Body of pancreas (tissue), 4 donors: ENCODE measurements at places on chromosomes 12 and 14. TPM values are rescaled to one million over a fixed set of nuclear protein-coding genes. Genes with fewer than 3 reads are reported as not detected.
A peak's percentile ranks its signal among the peaks of the same experiment; 100 is the strongest.

Gene MYF6
- not detected for total RNA-seq

DNA sequence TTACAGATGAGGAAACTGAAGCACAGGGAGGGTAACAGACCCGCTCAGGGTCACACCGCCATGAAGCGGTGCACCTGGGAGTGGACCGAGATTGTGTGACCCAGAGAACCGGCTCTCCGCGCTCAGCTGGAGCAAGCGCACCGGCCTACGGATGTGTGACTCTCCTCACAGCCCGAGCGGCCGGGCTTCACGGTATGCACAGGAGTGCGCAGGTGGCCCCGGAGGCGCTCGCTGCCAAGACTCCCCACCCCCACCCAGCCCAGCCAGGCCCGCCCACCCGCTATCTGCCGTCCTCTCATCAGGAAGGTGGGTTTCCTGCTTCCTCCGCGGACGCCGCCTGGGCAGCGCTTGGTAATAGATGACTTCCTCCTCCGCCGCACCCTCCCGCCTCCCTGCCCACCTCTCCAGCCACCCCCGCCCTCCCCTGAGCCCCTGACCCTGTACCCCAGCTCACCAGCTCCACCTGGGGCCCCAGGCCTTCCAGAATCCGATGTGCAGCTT lies 110.7 kb downstream of the NCOR2 start:
- no peaks in the 10 kb centered on the region for H3K36me3 ChIP-seq
- H3K4me3 ChIP-seq, result no peak overlapping the region
- no peak for DNase-seq
- H3K27ac ChIP-seq, result no peak overlapping the region

- peaks cover 52% of the 10 kb centered on the region for H3K4me1 ChIP-seq
- DNase-seq, result peak; percentile 49
- no peak overlapping the region for H3K4me3 ChIP-seq
- no peak overlapping the region for H3K27ac ChIP-seq
- H3K36me3 ChIP-seq, result no peaks in the 10 kb centered on the region
- H3K27me3 ChIP-seq, result no peaks in the 10 kb centered on the region
Observed at GRCh38 chr14:99732436-99733210, 48.5 kb downstream of the CYP46A1 start.

Gene TAS2R10
- 0.52 TPM for total RNA-seq

Gene DEPDC4
- not detected for total RNA-seq

DNA sequence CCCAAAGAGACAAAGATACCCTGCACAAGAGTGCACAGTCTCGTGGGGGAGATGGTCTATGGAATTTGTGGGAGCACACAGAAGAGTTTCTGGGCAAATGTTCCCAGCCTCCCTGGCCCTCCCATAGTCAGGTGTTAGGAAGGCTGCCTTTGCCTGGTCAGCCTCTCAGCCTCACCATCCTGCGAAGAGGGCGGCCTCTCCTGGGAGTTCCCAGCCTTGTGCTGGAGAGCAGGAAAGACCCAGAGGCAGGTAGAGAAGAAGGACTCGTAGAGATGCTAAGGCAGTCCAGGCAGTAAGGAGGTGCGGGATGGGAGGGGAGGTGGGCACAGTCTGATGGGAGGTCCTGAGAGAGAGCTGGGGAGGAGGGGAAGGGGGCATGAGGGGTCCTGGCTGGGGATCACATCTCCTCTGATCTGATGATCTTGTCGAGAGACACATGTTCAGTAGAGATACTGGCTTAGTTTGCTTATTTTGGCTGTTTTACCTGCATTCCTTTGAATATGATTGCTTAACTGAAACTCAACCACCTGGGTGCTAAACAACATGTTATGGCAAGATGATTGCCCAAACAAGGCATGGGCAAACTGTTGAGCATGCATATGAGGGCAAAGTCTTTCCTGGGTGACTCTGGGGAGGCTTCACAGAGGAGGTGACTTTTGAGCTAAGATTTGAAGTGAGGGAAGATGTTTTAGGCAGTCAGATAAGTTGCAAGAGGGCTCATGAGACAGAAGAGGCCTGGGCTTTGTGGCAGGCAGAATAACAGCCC lies 10.5 kb downstream of the SERPINA6 start:
- no peak for DNase-seq
- no peaks in the 10 kb centered on the region for H3K36me3 ChIP-seq
- no peaks in the 10 kb centered on the region for H3K27me3 ChIP-seq
- no peaks in the 10 kb centered on the region for H3K4me1 ChIP-seq
- H3K27ac ChIP-seq, result no peak overlapping the region

GRCh38 chr14:43894534-43894933 lies 612.5 kb downstream of the FSCB start:
- no peak for DNase-seq
- H3K36me3 ChIP-seq, result no peaks in the 10 kb centered on the region
- H3K4me3 ChIP-seq, result no peak overlapping the region
- H3K27me3 ChIP-seq, result no peaks in the 10 kb centered on the region
- H3K4me1 ChIP-seq, result no peaks in the 10 kb centered on the region

Gene TPPP2
- total RNA-seq, result not detected

Gene CLEC1A
- total RNA-seq, result 1.3 TPM

GRCh38 chr12:41061192-41061591 lies 126.9 kb upstream of the PDZRN4 start:
- DNase-seq, result no peak
- no peak overlapping the region for H3K4me3 ChIP-seq
- no peaks in the 10 kb centered on the region for H3K36me3 ChIP-seq
- H3K27ac ChIP-seq, result no peak overlapping the region
- H3K4me1 ChIP-seq, result no peaks in the 10 kb centered on the region

Gene ADAM21
- not detected for total RNA-seq

- peaks cover 39% of the 10 kb centered on the region for H3K4me1 ChIP-seq
- no peaks in the 10 kb centered on the region for H3K27me3 ChIP-seq
- no peak for DNase-seq
- H3K27ac ChIP-seq, result peak overlapping the region; percentile 98
- H3K4me3 ChIP-seq, result no peak overlapping the region
Observed at GRCh38 chr12:14776236-14776961, 26.9 kb downstream of the WBP11 start.

DNA sequence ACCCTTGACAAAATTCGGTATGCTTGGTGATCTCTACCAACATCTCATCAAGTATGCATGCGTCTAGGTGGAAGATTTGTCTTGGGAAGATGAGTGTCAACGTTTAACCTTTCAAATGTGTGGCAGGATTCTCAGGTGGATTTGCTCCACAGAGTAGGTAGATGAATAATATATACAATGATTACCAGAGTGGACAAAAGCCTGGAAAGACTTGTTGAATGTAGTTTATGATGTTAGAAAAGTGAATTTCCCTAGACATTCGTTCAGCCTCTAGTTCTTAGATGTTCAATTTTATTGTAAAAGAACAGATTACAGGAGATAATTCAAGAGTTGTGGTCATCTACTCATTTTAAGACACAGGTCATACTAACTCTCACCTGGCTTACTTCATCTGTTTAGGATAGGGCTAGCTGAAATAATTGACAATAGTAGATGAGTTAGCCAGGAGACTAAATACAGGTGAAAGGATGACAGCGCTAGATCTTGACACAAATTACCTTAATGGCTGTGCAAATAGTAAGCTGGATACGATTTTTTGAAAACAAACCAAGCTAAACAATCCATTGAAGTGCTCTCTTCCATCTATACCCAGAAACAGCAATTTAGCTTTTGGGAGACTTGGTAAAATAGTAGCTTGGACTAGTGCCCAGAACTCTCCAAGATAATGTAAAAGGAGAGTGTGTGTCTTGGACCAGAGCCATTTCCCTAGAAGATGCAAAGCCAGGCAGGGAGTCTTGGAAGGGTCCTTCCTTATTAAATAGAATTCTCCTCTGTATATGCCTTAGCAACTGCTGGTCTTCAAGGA lies 168.0 kb downstream of the DACT1 start:
- peaks cover 5% of the 10 kb centered on the region for H3K4me1 ChIP-seq
- no peak for DNase-seq
- no peak overlapping the region for H3K4me3 ChIP-seq
- H3K36me3 ChIP-seq, result no peaks in the 10 kb centered on the region
- H3K27ac ChIP-seq, result no peak overlapping the region

DNA sequence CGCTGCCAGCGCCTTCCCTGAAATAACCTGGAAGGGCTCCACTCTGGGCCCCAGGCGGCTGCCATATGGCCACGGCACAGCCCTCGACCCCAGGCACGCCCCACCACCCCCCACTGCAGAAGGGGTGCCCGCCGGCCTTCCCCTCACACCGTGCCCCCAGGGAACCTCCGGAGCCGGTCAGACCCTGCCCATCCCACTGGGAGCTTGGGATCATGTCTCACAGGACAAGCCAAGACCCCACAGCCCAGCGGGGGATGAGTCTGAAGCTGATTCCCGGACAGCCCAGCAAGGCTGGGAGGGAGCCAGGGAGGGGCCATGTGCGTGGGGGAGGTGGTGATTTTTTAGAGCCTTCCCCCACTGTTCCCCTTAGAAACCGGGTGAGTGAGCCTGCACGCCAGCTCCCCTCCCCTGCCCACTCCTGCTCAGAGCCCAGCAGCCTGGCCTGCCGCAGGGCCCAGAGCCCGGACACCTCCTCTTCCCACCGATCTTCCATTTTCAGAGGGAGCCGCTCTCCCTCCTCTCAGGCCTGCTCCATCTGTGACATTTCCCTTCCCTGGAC lies 1.4 kb downstream of the RIMBP2 start:
- no peak for DNase-seq
- H3K27me3 ChIP-seq, result peaks cover 9% of the 10 kb centered on the region
- H3K27ac ChIP-seq, result no peak overlapping the region
- H3K4me3 ChIP-seq, result no peak overlapping the region
- peaks cover 20% of the 10 kb centered on the region for H3K4me1 ChIP-seq
- no peaks in the 10 kb centered on the region for H3K36me3 ChIP-seq

Gene RNASE1
- 316 TPM for total RNA-seq

Gene KRT79
- total RNA-seq, result not detected

- peak; percentile 79 for DNase-seq
- H3K27ac ChIP-seq, result peak overlapping the region; percentile 53
- peaks cover 44% of the 10 kb centered on the region for H3K4me1 ChIP-seq
- H3K27me3 ChIP-seq, result no peaks in the 10 kb centered on the region
- no peaks in the 10 kb centered on the region for H3K36me3 ChIP-seq
Observed at GRCh38 chr14:92686900-92687427, 61.5 kb downstream of the LGMN start.

- no peaks in the 10 kb centered on the region for H3K4me1 ChIP-seq
- H3K27me3 ChIP-seq, result no peaks in the 10 kb centered on the region
- no peak for DNase-seq
- no peaks in the 10 kb centered on the region for H3K36me3 ChIP-seq
Observed at GRCh38 chr12:121968876-121969275, 50.5 kb downstream of the CFAP251 start.
